CD4-positive, alpha-beta T cell treated with Interleukin-10 for 1 hour (primary cell): ENCODE measurements at places on chromosomes 4 and X.

GRCh38 chr4:11312389-11312788, 116.3 kb downstream of the HS3ST1 start:
- DNase-seq, result no peak

DNA sequence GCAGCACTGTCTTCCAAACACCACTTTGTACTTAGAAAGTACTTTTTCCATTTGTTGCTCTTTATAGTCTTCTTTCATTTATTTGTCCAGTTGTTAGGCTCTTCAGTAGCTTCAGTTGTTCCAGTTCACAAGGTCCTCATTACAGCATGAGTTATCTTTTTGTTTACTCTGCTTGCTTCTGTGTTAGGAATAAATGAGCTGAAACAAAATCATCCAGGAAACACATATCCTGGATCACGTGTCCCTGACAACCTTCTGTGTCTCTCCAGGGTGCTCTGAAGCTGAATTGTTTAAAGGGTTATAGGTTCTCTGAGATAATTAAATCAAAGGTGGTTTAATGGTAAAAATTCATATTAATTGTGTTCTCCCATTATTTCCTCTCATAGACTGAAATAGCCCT, 19.9 kb upstream of the KLHL8 start:
- no peak for DNase-seq

DNA sequence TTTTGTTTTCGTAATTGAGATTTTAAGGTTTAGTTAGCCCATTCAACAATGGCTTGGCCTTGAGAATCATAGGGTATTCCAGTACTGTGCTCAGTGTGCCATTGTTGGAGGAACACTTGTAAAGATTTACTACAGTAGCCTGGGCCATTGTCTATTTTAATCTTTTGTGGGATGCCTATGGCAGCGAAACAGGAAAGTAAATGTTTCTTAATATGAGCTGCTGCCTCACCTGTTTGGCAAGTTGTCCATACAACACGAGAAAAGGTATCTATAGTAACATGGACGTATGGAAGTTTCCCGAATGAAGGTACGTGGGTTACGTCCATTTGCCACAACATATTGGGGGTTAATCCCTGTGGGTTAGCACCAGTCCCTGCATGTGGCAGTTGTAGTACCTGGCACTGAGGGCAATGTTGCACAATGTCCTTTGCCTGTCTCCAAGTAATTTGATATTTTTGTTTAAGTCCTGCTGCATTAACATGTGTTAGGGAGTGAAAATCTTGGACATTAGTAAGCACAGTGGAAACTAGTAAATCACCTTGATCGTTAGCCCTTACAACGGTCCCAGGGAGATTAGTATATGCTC, 38.6 kb upstream of the AADAT start:
- DNase-seq, result no peak

DNA sequence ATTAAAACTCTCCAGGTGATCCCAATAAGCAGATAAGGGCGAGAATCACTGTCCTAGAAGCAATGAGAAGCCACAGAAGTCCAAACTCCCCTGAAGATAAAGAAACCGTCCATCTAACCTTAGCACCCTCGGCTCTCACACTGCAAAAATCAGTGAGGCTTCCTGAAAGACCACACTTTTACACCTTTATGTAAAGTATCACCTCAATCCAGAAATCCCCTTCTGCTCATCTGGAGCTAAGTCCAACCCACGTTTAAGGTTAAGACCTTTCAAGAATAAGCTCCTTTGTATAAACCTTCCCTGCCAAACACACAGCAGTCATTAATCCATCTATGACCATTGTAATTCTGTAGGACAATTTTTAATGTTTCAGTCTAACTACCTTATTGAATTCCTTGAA, 41.7 kb downstream of the LIN54 start:
- no peak for DNase-seq
